Stimulated activated CD4-positive, alpha-beta T cell treated with anti-CD3 and anti-CD28 coated beads, Interleukin-12 subunit alpha, Interleukin-12 subunit beta, amount 100 ng/mL, for 48 hours (primary cell): ENCODE measurements at places on chromosomes 3 and 15.

GRCh38 chr15:40928821-40929659 lies at the start of gene DLL4:
Gene DLL4, plus strand, starts transcription at chr15:40929340. Its CDS starts 329 bp downstream, at chr15:40929669.
- DNase-seq: no peak

DNA sequence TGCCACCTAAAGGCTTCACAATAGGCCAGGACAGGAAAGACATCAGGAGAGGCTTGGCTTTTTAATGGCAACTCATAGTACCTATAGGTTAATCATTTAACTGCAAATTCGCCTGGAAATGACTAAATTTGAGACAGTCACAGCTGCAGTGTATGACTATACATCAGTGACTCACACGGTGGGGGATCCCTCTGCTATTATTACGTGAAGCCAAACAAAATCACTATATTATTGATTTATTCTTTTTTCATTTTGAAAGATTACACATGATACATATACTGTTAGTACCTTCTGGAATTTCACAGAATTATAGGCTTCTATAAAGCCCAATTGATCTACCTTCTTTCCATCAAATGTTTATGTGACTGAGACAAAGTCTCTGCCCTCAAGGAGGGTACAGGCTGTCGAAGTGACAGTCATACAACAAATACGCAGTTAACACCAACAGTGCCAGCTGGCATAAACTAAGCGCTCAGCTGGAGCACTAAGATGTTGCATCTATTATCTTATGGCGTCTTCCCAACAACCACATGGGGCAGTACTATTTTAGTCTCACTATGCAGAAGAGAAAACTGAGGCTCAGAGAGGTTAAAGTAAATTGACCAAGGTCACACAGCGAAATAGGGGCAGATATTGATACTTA lies 82.0 kb upstream of the LMOD3 start:
- DNase-seq: peak; percentile 36

DNA sequence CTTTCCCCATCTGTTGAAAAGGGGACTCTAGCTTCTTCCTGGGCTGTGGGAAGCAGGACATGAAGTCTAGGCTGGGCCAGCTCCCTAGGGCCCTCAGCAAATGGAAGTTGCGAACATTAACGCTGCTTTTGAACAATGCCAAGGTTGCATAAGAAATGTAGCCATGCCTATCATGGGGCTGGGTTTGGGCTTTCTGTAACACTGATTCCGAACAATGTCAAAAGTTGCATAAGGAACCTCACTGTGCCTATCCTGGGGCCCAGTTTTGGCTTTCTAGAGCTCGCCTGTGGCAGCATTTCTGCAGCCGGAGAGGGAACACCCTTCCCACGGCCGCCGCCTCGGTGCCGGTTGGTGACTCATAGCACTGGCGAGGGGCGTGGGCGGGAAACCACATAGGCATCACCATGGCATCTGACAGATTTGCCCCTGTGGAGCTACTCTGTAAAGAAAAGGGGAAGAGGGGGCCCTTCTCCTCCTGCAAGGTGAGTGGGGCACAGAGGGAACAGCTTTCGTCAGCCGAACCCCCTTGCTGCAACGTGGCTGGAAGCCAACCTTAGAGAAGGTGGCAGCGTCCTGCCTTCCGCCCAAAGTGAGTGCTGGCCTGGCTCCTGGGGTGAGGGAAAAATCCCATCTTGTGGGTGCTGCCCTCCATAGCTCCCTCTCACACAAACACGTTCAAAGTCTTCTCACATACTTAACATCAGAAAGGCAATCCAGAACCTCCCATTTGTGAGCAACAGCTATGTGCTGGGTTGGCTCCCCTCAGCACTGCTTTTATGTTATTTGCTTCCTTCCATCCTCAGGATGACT lies 46.6 kb upstream of the ATP2B2 start:
- peak; percentile 83 for DNase-seq

- DNase-seq: no peak
Observed at GRCh38 chr15:51229907-51230330, 108.5 kb downstream of the CYP19A1 start.

- DNase-seq: no peak
Observed at GRCh38 chr15:74906067-74906449, 593 bp downstream of the FAM219B start.

DNA sequence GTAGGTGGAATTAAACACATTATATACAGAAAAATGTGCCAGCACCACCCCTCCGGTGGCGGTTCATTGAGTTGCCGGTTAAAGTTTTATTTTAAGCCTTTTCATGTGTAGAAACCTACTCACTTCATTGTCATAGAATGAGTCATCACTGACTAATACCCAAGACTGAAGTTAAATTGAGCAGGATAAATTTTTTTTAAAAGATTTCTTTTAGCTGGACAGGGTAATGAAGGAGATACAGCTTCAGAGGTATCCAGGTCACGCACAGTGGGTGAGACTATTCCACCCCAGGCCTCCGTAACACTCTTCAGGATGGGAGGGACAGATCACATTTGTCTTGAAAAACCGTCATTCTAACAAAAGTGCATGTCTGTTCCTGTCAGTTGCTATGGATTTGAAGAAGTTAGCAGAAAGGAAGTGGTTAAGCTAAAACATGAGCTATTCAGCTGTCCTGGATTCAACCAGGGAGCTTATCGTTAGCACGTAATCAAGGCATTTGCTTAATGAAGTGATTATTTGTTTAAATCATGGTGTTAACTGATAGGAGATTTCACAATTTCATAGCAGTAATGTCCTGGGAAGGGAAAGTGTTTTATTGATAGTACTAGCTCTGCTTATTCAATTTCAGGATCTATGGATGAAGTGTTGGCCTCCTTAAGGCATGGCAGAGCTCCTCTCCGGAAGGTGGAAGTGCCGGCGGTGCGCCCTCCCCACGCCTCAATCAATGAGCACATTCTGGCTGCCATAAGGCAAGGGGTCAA lies 23.4 kb downstream of the WHAMM start:
- DNase-seq: peak; percentile 44

- DNase-seq: no peak
Observed at GRCh38 chr3:157311633-157312375, 124.8 kb upstream of the PTX3 start.

DNA sequence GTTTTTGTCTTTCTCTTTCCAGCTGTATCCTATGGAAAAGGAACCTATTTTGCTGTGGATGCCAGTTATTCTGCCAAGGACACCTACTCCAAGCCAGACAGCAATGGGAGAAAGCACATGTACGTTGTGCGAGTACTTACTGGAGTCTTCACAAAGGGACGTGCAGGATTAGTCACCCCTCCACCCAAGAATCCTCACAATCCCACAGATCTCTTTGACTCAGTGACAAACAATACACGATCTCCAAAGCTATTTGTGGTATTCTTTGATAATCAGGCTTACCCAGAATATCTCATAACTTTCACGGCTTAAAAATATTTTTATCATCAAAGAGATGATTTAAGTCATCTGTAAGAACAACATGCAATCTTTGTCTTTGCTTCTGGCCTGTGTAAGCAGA lies 44.9 kb upstream of the PARP14 start:
- no peak for DNase-seq

- no peak for DNase-seq
Observed at GRCh38 chr3:44026220-44026865, 215.3 kb upstream of the TOPAZ1 start.

- no peak for DNase-seq
Observed at GRCh38 chr3:54213907-54214306, 91.6 kb downstream of the CACNA2D3 start.

GRCh38 chr15:62219799-62220198 lies 54.7 kb upstream of the C2CD4B start:
- DNase-seq: no peak

DNA sequence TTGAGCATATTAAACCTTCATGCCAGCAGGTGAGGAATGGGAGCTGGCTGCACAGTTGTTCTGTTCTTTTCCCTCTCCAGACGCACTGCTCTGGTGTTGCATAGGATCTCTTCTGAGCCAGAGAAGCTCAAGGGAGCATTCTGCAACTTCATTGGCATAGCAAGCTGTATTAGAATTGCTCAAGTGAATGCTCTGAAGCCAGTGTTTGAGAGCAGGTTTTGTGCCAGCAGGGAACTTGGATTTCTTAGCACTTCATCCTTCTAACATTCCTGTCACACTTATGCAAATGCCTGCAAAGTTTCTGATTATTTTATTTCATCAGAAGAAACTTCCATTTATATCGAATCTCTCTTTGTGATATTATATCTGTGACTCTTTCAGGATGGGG lies 366.6 kb downstream of the AGBL1 start:
- DNase-seq: no peak

GRCh38 chr3:119494597-119494996 lies 3.8 kb upstream of the TIMMDC1 start:
- no peak for DNase-seq

DNA sequence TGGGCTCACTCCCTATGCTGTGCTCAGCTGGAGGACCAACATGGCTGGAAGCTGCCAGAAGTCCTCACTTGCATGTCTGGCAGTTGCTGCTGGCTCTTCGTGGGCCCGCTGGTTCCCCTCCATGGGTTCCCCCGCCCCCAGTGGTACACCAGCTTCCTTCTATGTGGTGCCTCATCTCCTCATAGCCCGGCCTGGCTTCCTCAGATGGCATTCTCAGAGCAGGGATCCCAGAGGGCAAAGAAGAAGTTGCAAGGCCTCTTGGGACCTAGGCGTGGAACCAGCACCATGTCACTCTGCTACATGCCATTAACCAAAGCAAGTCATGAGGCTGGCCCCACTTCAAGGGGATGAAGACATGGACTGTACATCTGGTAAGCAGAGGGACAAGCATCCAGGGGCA lies 2.9 kb upstream of the CFAP92 start:
- DNase-seq: no peak

GRCh38 chr3:156561533-156561932 lies 6.6 kb upstream of the SSR3 start:
- no peak for DNase-seq

DNA sequence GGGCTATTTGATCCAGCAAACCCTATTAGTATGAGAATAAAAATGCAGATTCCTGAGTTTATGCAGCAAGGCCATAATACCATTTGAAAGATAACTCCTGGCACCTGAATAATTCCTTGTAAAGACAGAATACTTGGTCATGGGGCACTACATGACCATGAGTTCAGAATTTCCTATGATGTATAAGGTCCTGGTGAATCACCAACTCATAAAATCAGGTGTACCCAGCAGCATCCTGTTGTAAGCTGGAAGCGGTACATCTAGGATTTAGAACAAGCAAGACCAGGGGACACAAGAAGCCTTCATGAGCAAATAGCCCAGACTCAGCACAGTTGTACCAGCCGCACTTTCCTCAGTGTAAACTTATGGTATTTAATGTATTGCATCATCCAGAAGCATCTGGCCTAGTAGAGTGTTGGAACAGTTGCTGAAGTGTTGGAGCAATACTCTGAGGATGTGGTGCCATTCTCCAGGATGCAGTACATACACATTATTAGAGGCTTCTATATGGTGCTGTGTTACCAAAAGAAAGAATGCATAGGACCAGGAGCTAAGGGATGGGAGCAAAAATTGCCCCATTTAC lies 233.4 kb downstream of the SQOR start:
- no peak for DNase-seq

- DNase-seq: no peak
Observed at GRCh38 chr3:130950124-130950523, 56.2 kb downstream of the ATP2C1 start.

- DNase-seq: peak; percentile 21
Observed at GRCh38 chr15:98776607-98777281, 128.4 kb downstream of the IGF1R start.

GRCh38 chr3:99134986-99135385 lies 233.5 kb upstream of the DCBLD2 start:
- DNase-seq: no peak

GRCh38 chr3:40845447-40845846 lies 320.7 kb downstream of the ZNF621 start:
- no peak for DNase-seq

GRCh38 chr3:65617787-65618186 lies 420.9 kb downstream of the MAGI1 start:
- no peak for DNase-seq

DNA sequence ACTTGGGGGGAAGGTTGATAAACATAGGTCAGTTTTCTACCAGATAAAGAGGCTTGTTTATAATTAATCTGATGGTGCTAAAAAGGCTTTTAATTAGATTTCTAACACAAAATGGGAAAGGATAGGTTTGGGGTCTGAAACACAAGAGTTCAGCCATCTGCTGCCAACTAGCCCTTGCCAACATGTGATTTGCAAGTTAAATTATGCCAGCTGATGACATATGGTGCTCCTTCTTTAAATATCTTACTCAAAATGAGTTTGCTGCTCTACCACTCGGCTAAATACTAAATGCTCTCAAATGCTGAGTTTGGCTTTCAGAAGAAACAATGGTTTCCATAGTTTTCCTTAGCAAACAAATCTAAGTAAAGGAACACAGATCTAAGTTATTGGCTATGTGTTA lies 557.8 kb upstream of the CCDC54 start:
- DNase-seq: no peak

- no peak for DNase-seq
Observed at GRCh38 chr3:20842594-20843436, 656.8 kb upstream of the SGO1 start.

- no peak for DNase-seq
Observed at GRCh38 chr3:64184621-64185020, 40.6 kb downstream of the PRICKLE2 start.

DNA sequence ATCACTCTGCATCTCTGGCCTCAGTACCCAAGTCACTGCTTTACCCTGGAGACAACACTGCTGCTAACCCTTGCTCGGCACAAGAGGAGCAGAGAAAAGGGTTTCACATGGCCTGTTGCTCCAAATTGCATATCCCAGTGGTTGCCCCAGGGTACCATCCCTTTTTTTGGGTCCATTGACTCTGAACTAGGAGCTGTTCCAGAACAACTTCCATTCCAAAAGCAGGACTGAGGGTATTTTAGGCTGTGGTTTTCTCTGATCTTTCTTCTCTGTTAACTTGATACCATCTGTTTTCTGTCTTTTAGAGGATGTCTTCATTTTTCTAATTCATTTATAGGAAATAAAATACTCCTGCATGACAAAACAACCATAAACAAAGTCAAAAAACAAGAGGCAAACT lies 17.3 kb upstream of the RYK start:
- no peak for DNase-seq
